ENCODE measurements at places on chromosomes 7 and 10.

DNA sequence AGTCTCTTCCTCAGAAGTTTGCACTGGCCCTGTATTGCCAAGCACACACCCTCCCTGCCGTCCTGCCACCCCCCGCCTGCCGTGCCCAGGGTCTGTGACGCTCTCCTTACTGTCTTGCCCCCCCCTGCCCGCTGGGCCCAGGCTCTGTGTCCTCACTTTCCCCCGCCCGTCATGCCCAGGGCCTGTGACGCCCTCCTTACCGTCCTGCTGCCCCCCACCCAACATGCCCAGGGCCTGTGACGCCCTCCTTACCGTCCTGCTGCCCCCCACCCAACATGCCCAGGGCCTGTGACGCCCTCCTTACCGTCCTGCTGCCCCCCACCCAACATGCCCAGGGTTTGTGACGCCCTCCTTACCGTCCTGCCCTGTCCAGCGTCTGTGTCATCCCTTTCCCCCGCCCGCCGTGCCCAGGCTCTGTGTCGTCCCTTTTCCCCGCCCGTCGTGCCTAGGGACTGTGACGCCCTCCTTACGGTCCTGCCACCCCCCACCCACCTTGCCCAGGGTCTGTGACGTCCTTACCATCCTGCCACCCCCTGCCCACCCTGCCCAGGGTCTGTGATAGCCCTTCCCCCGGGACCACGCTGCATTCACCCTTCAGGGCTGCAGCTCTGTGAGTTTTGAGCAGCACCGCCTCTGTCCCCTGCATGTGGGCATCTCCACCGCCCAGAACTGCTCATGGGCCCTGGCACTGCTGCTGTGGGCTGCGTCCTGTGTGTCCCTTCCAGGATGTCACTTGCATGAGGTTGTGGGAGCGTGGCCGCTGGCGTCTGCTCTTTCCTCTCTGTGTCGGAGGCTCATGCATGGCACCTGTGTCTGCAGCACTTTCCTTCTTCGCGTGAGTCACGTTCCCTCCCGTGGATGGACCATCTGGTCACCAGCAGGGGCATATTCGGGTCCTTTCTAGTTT is 19.3 kb upstream of the PRKAR1B start:
- no peak for DNase-seq

DNA sequence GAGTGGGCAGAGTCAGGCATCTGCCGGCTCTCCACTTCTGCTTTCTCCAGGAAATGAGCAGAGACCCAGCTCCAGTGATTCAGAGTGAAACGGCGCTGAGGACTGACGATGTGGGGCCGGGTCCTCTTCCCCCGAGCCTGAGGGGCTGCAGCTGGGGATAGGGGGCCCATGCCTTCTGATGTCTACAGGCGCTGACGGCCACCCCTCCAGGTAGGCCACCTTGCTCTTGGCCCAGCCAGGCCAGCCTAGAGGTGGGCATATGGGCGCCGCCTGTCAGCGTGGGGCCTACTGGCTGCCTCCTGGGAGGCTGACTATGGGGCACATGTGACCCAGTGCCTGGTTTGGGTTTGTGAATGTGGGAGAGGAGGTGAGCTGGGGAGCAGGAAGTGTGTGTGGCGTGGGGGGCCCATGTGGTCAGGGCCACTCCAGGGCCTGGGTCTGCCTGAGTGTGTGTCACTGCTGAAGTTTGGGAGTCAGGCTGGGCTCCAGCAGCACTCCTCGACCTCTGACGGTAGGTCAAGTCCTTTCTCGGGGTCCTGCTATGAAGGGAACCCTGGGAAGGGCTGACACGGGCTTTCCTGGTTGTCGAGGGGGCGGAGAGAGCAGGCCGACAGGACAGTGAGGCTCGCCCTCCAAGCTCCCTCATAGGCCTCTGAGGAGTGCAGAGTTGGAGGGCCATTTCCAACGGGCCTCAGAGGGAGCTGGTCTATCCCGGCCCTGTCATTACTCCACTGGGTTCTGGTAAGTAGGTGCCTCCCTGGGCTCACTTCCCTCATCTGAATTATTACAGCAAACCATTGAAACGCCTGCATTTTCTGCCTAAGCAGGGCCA is at the start of gene WDFY4:
Gene WDFY4, plus strand, starts transcription at position 82 of the 832 bp plus-strand sequence. CDS start 24,860 bp downstream, outside the sequence.
- DNase-seq, result no peak

- no peak for DNase-seq
Measured at GRCh38 chr7:155848691-155849669, 36.7 kb upstream of the SHH start.

DNA sequence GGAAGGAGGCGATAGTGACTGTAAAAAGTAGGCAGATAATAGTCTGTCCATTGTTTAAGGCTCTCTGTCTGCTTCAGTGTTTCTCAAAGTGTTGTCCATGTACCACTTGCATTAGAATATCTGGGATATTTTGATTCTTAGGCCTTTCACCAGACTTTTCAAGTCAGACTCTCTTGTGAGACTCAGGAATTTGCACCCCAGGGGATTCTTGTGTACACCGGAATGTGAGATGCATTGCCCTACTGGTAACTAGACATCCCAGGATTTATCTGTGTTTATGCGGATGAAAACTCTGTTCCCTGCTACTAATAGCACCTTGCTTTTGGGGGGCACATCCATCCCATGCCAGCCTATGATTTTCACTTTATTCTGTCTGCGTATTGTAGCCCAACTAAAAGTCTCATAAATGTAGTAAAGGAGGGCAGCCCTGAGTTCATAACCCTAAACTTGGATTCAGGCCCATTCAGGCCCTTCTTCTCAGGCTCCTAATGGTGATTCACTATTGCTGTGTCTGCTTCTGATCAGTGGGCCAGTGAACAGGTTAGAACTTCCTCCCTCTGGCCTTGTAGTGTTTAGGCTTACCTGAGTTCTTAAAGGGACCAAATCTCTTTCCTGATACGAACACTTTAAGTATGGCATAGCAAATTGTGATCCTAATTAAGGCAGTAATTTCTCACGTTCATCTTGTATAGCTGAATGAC is 71.8 kb upstream of the RPA3 start:
- no peak for DNase-seq

DNA sequence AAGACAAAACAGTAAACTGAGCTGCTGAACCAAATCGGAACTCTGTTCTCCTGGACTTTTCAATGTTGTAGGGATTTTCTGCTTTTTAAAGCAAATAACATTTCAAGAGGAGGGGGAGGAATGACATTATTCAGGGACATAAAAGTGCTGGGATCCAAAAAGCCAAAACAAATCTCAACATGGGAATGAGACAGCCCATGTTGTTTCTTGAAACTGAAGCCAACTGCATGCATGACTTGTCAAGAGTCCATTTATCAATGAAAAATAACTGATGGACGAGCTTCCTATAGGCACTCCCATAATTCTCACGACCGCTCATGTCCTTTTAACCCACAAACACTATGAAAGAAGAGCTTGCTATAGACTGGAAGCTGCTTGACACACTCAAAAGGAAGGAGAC is 27.8 kb downstream of the FAM53B start:
- DNase-seq, result no peak

DNA sequence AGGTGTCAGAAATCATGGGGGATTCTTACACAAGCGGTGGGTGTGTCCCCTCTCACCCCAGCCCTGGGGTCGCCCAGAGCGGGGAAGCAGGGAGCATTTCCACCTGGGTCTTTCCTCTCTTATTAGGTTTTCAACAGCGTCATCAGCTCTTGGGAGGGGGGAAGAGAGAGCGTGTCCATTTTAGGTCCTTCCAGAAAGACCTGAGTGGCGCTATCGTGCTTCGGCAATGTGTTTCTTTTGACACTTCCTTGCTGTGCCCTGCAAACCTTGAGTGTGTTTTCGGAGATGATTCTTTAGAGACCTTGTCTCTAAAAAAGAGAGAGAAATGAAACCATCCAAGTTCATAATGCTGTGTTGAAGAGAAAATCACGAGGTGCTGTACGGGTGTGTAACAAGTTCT is 86.9 kb upstream of the PITRM1 start:
- DNase-seq, result no peak

DNA sequence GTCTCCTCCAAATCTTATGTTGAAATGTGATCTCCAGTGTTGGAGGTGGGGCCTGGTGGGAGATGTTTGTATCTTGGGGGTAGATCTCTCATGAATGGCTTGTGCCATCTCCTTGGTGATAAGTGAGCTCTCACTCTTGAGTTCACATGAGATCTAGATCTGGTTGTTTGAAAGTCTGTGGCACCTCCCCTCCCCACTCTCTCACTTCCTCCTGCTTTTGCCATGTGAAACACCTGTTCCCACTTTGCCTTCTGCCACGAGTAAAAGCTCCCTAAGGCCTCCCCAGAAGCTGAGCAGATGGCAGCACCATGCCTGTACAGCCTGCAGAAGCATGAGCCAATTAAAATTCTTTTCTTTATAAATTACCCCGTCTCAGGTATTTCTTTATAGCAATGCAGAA is 23.5 kb downstream of the TMEM229A start:
- no peak for DNase-seq

DNA sequence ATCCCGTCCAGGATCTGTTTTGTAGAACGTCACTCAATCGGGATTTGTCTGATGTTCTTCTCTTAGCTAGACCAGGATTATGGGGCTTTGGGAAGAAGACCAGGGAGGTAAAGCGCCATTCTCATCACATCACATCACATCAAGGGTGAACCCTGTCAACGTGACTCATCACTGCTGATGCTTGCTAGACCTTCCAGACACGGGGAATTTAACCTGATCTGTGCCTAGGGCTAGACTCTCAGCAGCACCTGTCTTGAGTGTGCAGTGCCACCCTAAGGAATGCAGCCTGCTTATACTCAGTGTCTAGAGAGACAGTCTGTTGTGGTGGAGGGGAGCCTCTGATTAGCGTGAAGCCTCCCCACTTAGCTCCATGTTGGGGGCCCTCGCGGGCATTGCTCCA is 678.6 kb upstream of the FOXK1 start:
- DNase-seq, result no peak

DNA sequence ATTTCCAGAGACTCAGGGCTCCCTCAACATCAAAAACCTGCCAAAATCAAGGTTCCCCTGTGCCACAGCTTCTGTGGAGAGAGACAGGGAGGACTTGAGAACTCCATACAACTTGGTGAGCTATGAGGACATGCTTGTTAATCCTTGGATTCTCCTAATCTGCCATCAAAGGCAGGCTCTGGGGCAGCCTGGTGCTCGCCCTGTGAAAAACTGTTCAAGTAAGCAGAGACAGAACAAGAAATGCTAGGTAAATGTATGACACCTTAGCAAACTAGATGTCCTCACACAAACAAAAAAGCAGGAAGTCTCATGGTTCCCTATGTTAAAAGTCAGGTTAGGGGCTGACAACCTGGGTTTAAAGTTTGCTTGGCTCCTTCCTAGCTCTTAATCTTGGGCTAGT is 73.6 kb downstream of the ANK3 start:
- DNase-seq, result no peak

DNA sequence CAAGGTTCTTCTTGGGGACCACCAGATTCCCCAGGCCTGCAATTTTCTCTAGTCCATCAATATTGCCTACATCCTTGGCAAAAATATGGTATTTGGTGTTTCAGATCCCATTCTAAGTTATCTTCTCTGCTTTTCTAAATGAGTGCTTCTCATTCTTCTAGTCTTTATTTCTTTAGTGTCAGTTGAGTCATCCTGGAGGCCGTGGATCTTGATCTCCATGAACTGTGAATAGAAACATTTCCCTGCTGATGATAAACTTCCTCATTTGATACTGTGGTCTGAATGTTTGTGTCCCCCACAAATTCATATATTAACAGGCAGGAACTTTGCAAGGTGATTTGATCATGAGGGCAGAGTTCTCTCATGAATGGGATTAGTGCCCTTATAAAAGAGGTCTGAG is 779.3 kb downstream of the INHBA start:
- DNase-seq, result no peak

- no peak for DNase-seq
Measured at GRCh38 chr10:26781797-26782196, 79.0 kb downstream of the ABI1 start.

DNA sequence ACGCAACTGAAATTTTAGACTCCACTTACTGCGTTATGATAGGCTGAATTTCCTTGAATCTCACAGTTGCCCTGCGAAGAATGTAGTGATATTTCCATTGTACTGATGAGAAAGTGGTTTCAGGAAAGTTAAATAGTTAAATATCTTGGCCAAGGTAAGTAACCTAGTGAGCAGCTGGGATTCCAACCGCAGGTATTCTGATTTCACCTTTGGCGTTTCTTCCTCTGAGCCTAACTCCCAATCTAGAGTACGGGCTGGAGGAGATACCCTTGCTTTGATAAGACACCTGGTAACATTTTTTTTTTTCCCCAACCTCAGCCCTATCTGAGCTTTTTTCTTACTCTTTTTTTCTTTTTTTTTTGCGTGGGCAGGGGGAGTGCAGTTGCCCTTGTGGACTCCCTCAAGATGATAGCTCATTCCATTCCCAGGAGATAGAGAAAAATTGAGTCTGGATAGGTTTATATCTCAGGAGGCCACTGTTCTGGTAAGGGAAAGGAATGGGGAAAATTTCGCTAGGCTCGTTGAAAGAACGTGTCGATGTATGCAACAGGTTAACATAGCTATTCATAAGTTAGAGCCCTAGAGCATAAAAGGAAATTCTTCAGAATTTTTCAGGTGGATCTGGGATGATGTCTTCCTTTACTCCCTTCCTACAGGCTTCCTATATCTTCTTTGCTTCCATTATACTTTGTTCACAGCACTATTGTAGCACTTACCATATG is 3.1 kb upstream of the TAS2R38 start:
- no peak for DNase-seq

- peak; percentile 67 for DNase-seq
Measured at GRCh38 chr7:873367-874002, 2.9 kb upstream of the GET4 start.

GRCh38 chr7:22114440-22114981 is 168.8 kb upstream of the CDCA7L start:
- no peak for DNase-seq

DNA sequence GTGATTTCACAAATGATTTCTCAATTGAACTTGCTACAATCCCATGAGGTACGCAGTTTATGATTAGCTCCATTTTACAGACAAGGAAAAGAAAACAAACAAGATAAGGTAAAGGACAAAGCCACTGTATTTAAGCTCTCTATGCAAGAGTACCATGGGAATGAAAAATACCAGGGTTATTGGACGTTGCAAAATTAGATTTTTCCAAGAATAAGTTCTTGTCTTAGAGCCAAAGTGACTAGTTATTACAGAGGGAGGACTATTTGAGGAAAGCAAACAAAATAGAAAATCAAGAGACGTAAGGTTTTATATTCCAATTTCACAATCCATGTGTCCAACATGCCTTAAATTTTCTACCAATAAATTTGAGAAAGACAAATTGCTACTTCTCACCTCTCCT is 97.9 kb upstream of the PTN start:
- no peak for DNase-seq

- DNase-seq, result no peak
Measured at GRCh38 chr10:112963835-112964234, 13.8 kb downstream of the TCF7L2 start.

GRCh38 chr7:139731802-139732470 is 45.9 kb downstream of the HIPK2 start:
- no peak for DNase-seq

- no peak for DNase-seq
Measured at GRCh38 chr7:71229148-71229547, 97.2 kb downstream of the GALNT17 start.

Measured in nephron progenitor cell (in vitro differentiated cells).